Daoy (cell line): ENCODE measurements at places on chromosomes 16 and 17.

DNA sequence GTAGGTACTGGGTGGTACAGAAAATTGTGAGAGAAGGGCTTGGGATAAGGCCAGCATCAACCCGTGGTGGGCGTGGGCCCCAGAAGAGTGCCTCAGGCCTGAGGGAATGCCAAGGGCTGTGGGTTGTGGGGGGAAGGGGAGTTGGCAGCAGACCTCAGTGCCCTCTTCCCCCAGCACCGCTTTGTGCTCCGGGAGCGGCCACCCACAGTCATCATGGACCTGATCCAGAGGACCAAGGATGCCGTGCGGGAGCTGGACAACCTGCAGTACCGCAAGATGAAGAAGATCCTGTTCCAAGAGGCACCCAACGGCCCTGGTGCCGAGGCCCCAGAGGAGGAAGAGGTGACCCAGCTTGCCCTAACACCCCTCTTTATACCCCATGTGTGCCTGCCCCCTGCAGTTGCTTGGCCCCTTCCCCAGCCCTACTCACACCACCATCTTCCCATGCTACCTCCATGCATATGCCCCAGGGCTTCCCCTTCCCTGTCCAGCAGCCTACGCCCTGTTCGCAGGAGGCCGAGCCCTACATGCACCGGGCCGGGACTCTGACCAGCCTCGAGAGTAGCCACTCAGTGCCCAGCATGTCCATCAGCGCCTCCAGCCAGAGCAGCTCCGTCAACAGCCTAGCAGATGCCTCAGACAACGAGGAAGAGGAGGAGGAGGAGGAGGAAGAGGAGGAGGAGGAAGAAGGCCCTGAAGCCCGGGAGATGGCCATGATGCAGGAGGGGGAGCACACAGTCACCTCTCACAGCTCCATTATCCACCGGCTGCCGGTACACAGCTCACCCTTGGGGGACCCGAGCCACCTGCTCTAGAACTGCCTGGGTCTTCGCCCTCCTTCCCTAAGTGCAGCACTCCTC, 9.1 kb downstream of the TAOK2 start:
- no peak for DNase-seq

- no peak for DNase-seq
Observed at GRCh38 chr16:13427943-13428342, 492.0 kb upstream of the ERCC4 start.

DNA sequence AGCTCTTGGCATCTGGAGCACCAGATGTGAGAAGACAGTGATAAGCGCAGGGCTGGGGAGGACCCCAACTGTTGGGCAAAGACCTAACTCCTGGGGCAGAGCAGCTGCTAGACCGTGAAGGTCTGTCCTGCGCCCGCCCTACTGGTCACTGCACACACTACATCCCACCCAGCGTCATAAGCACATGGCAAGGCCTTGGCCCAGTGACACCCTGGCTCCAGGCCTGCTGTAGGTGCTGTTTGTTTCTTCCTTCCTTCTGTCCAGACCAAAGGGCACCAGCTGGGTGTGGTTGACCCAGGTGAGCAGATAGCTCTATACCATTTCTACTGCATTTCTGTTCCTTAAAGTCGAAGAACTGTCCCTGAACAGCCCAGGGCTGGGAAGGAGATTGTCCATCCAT, 6.4 kb downstream of the TRPV3 start:
- DNase-seq: no peak

GRCh38 chr17:4711661-4712181, 1.3 kb downstream of the ARRB2 start:
- no peak for DNase-seq

GRCh38 chr16:65342231-65342866, 220.5 kb upstream of the CDH11 start:
- no peak for DNase-seq

- no peak for DNase-seq
Observed at GRCh38 chr17:82271401-82271800, 2.1 kb downstream of the CSNK1D start.

DNA sequence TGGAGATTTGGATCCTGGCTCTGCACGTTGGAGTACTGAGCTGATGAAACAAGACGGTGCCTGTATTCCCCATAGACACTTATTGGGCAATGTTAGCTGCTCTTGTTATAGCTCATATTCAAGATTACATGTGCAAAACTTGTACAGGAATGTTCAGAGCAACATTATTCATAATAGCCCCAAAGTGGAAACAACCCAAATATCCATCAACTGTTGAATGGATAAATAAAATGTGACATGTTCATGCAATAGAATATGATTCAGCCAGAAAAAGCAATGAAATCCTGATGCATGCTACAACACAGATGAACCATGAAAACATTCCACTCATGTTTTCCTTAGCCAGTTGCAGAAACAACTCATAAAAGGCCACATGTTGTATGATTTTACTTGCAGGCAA, 5.7 kb upstream of the SDR42E1 start:
- no peak for DNase-seq

DNA sequence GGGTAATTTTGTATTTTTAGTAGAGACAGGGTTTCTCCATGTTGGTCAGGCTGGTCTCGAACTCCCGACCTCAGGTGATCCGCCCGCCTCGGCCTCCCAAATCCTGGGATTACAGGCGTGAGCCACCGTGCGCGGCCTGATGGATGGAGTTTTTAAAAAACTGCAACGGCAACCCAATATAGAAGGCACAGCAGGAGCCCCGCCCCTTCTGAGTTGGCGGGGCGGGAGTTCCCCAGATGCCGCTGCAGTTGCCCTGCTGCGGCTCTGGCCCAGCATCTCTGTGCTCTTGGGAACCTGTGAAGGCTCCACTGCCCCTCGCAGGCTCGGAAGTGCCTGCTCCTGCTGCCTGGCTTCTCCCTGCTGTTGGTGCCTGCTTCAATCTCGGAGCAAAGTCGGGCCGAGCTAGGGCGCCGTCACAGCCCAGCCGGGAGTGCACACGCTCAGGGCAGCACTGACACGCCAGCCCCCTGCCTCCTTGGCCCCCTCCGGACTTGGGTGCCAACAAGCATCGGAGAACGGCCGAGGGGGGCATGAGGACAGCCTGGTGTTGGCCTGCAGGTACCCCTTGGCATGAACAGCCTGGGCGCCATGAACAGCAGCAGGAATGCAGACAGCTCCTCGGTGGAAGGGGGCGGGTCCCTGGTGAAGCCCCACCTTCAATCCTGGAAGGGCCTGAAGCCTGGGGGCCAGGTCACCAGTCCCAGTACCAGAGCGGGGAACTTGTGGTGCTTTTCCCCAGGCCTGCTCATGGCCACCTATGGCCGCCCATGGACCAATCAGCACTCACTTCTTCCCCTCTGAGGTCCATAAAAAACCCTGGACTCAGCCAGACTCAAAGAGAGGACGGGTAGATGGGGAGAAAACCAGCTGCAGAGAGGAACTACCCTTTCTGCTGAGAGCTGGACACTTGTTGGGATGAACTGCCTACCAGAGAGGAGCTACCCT, 2.3 kb upstream of the NT5M start:
- peak; percentile 68 for DNase-seq

DNA sequence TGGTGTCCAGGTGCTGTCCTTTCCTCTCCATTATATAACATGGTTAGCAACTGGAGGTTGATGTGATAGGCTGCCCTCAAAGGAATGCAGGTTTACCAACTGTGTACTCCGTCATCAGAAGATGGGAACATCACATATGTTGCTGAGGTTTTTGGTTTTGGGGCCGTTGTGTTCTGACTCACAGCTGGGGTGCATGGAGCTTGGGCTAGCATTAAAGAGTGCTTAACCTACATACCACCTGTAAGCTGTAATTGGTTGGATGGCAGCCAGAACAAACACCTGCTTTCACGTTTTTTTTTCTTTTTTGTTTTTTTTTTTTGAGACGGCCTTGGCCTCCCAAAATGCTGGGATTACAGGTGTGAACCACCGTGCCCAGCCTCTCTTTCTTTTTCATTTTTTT, 20.9 kb downstream of the TMEM11 start:
- peak; percentile 15 for DNase-seq

DNA sequence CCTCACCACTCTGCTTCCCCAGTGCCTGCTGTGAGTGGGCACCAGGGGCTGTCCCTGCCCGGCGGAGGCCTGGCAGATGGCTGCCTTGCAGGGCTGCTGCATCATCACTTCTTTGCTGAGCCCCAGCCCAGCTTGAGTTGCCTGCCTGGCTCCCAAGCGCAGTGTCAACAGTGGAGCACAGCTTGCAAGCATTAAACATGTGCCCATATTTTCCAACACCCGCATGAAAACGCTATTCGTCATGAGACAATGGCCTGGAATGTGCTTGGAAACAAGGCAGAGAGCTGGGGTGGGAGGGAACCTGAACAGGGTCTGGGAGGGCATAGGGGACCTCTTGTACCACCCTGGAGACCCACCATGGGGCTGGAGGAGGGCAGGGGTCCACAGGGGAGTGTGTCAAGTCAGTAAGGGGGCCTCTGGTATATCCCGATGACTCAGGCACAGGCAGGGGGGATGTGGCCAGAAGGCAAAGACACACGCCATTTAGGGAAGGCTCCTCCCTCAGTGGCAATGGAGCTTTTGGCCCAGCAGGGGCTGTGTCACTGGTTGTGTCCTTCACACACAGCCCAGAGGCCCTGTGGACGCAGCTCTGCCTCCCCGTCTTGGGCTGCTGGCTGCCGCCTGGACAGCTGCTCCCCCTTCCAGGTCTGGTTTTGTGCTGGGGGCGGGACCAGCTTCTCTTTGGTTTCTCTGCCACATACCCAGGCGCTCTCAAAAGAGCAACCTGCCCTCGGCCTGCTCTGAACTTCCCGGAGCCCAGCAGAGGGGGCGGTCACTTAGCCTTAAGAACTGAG, 17.4 kb upstream of the MTSS2 start:
- DNase-seq: peak; percentile 75

DNA sequence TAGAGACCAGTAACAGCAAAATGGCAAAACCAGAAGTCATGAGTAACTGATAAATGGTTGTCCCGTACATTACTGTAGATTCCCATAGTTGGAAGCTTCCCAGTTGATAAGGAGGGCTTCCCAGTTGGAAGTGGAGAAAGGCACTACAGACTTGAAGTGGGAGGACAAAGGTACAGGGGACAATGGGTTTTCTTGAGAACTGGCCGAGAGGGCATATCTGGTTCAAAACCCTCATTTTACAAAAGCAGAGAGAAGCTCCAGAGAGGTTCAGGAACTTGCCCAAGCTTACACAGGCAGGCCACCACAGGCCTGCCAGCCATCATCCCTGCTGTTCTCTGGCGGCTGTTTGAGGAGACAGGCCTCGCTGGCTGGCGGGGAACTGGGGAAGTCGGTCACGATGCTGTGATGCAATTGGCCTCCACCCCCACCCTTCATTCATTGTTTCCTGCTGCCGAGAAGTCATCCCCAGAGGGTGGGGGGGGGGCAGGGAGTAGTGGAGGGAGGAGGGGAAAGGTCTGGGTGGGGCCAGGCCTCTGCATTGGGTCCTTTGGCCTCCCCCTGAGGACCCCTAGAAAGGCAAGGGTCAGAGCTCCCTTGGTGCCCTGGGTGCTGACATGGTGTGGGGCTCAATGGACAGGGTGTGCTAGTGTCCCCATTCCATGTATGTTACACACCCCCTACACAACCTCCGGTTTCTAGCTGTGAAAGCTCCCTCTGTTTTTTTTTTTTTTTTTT, 3.0 kb downstream of the UBALD2 start:
- DNase-seq: peak; percentile 46

GRCh38 chr16:85863384-85863774, 35.6 kb upstream of the IRF8 start:
- DNase-seq: no peak

- no peak for DNase-seq
Observed at GRCh38 chr17:74218436-74218835, 5.1 kb downstream of the TTYH2 start.

- DNase-seq: no peak
Observed at GRCh38 chr17:12974005-12974531, 43.8 kb downstream of the ELAC2 start.

DNA sequence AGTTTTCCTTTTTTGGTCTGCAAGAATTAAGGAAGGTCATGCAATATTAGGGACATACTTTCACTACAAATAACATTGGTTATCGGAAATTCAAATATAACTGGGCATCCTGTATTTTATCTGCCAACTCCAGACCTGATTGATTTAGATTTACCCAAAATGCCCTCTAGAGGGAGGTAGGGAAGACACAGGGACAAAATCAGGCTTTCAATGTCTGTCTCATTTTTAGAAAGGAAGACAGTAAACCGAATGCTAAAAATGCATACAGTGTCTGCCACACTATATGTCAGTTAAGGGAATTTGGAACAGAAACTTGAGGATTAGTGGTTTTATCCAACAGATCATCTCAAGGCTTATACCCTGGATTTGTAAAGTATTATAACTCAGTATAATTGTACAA, 161.7 kb upstream of the SOX9 start:
- no peak for DNase-seq

DNA sequence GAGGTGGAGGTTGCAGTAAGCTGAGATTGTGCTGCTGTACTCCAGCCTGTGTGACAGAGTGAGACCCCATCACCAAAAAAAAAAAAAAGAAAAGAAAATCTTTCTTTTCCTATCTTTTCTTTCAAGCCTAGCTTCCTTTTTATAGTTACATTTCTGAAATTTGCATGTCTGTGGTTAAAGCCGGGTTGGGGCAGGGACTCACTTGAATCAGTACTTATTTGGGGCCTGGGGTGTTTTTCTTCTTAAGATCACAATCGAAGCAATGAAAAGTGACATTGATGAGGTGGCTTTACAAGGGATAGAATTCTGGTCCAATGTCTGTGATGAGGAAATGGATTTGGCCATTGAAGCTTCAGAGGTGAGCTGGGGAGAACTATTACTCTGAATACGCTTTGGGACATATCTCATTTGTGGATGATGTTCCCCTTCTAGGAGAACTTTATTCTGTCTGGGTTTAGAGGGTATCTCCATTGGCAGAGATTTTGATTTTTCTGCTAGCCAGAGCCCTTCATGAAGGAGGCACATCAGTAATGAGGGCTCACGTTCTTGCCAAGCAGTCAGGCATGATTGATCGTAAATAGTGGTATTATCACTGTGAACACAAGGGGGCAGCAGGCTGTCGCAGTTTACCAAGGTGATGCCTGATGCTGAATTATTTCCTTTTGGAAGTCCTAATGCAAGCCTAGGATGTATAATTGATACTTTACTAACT, 14.3 kb downstream of the KPNB1 start:
- peak; percentile 62 for DNase-seq

DNA sequence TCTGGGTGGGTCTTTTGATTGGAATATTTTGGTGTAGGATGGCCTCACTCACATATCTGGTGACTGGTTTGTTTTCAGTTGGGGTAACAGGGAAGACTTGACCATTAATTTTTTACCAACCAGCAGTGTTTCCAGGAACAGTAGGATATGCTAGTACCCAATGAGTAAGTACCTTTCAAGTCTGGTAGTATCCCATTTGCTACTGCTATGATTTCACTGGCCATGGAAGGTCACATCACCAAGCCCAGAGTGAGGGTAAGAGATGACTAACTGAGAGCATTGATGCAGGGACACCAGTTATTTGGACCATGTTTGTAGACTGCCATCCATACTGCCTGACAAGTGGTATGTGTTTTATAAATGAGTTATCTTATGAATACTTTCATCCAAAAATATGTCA, 277.7 kb downstream of the MAP2K6 start:
- DNase-seq: no peak

- peak; percentile 42 for DNase-seq
Observed at GRCh38 chr17:35514564-35514963, 22.9 kb downstream of the SLFN12L start.

GRCh38 chr17:40417258-40417608, 463 bp downstream of the TOP2A start:
- DNase-seq: peak; percentile 45
